ENCODE measurements at places on chromosomes 7 and 10.

- no peak for DNase-seq
Observed at GRCh38 chr10:29926693-29927048, 132.7 kb downstream of the JCAD start.

DNA sequence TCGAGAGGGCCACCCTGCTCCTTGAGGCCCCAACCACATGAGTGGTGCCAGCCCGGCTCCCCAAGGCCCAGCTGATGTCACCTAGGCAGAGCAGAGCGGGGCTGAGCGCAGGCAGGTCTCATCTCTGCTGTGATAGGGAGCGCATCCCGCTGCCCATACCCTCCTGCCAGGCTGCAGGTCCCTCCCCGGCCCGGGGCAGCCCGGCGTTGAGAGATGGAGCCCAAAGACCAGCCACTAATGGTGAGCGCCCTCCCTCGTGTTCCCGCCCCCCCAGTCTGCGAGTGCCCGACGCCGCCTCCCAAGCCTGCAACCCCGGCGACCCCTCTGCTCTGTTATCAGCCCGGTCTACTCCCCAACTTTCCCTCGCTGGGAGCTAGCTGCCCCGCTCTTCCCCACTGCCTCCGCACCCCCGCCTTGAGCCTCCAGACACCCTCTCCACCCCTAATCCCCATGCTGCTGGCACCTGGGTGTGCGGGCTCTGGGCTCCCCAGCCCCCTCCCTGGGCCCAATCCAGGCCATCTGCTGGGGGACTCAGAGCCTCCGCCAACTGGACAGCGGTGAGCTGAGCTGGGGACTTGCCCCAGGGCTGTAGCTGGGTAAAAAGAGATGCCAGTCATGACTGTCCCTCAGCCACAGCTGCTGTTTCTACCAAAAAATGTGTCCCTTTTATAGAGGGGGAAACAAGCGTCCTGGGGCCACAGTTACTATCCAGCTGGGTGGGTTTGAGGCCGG is 19.7 kb upstream of the CHST12 start:
- DNase-seq: no peak

DNA sequence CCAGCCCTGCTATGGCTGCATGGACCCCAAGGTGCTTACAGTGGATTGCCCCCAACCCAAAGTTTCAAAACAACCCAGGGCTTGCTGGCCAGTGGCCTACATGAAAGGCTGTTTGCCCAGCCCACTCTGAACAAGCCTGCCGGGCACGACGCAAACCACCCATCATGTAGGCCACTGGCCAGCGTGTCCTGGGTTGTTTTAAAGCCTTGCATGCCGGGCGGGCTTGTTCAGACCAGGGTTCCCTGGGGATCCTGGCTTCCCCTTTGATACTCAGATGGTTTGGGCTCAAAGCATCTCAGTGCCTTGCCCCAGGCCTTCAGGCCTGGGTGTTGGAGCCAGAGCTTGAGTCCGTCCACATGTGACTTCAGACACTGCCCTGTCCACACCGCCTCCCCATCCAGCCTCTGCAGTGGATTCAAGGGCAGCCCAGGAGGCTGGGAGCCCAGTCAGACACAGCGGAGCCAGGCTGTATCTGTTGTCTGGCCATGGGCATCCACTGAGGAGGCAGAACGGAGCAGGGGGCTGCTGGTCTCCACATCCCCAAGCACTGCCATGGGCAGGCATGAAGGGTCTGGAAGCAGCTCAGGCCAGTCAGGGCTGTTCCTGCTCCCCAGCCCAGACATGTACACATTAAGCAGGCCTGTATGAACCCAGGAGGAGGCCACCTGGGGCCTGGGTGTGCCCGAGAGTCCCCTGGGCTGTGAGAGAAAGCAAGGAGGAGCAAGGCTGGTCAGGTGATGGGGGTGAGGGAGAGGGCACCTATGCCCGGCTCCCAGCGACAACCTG is 4.0 kb upstream of the ADIRF start:
- no peak for DNase-seq

- DNase-seq: no peak
Observed at GRCh38 chr10:71084061-71084817, 128.1 kb upstream of the UNC5B start.

DNA sequence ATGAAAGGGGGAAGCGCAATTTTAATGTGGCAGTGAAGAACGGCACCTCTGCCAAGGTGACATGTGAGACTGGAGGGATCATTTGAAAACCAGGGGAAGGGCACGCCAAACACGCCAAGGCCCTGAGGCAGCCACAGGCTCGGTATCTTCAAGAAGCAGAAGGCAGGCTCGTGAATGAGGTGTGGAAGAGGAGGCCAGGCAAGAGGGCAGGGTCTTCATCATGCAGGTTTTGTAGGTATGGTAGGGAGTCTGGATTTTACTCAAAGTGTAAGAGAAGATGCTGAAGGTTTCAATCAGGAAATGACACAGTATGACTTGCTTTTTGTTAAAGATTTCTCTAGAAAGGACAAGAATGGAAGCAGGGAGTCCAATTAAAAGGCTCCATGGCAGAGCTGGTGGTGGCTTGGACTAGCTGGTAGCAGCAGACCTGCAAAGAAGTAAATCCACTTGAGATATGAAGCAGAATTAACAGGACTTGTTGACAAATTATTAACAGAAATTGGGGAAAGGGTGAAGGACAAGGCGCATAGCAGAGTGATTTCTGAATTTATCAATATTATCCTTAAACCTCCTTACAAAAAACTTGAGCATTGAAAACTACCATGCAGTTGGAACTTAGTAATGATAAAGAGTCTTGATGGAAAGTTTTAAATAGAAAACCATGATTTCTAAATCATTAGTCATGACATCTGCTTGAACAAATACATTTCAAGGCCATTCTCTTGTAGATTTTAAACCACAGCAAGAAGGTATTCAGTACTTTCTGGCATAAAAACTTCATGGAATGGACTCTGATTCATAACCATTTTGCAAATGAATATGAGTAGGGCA is 70.4 kb downstream of the COA1 start:
- no peak for DNase-seq

DNA sequence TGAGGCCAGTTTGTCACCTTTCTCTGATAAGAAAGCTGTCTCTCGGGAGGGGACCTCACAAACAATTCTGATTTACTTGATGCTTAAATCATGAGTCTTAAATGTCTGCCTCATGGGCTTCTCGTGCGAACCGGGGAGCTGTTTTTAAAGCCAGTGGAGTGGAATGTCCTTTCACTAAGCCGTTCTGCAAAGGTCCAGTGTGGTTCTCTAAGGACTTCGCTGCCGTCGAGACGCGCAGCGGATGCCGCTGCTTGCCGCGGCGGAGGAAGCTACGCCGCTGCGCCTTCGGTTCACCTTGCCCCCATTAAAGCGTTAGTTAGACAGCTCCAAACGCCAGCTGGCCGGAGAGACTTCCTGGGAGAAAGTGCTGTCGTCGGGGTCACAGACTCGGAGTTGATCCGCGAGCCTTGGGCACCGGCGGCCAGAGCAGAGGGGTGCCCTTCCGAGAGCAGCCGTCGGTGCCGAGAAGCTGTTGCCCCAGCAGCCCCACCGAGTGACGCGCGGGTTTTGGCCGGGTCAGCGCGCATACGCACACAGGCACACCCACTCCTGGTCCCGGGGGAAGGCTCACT is 1.3 kb upstream of the HMX3 start:
- no peak for DNase-seq

Data from stimulated activated CD4-positive, alpha-beta T cell treated with anti-CD3 and anti-CD28 coated beads, Interleukin-12 subunit alpha, Interleukin-12 subunit beta, amount 100 ng/mL, for 24 hours (primary cell).